Cardiac muscle cell (in vitro differentiated cells and primary cell): ENCODE measurements at places on chromosomes 3 and 15. TPM values are rescaled to one million over a fixed set of nuclear protein-coding genes. Genes with fewer than 3 reads are reported as not detected.
A peak's percentile ranks its signal among the peaks of the same experiment; 100 is the strongest.

Gene ARIH1
- 132 and 163 TPM in 2 replicates for polyA plus RNA-seq

Gene DBR1
- 11.3 and 14.9 TPM in 2 replicates for polyA plus RNA-seq

Gene CLSTN2
- polyA plus RNA-seq = 3.5 and 5.9 TPM in 2 replicates

Gene CHRNA7
- polyA plus RNA-seq = 4.1 and 5.2 TPM in 2 replicates

Gene INAFM2
- polyA plus RNA-seq = 186 and 330 TPM in 2 replicates

Gene ATP13A4
- 1.0 TPM in 1 of 2 replicates, not detected in the other for polyA plus RNA-seq

Gene TIGIT
- polyA plus RNA-seq = not detected in 2 replicates

Gene CEP19
- polyA plus RNA-seq = 8.2 and 9.3 TPM in 2 replicates

Gene ALCAM
- 15.3 and 22.8 TPM in 2 replicates for polyA plus RNA-seq

Gene KIF15
- 2.7 and 3.0 TPM in 2 replicates for polyA plus RNA-seq

Gene SNAP23
- polyA plus RNA-seq = 17.8 and 31.2 TPM in 2 replicates

GRCh38 chr3:108546247-108546646 lies 35.9 kb upstream of the MYH15 start:
- DNase-seq = no peak

DNA sequence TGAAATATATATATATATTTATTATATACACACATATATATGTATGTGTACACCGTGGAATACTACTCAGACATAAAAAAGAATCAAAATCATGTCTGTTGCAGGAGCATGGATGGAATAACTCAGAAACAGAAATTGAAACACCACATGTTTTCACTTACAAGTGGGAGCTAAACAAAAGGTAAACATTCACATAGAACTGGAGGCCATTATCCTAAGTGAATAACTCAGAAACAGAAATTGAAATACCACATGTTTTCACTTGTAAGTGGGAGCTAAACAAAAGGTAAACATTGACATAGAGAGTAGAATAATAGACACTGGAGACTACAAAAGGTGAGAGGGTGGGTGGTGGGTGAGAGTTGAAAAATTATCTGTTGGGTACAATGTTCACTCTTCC lies 171.5 kb upstream of the GOLIM4 start:
- no peak for DNase-seq

DNA sequence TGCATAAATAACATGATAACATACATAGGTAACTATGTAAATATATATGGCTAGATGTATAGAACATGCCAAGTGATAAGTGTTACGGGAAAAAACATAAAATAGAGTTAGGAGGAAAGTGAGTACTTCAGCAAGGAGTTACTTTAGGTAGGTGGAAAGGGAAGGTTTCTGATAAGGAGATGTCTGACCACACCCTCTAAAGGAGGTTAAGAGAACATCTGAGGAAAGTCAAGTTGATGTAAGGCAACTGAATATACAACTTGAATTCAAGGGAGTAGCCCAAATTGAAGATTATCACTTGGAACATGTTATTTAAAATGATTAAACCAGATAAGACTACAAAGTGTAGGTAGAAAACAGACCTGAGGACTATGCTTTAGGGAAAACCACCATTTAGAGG lies 13.8 kb downstream of the PIERCE2 start:
- no peak for DNase-seq

GRCh38 chr3:134294302-134295280 lies 43.9 kb upstream of the RYK start:
- DNase-seq = no peak

DNA sequence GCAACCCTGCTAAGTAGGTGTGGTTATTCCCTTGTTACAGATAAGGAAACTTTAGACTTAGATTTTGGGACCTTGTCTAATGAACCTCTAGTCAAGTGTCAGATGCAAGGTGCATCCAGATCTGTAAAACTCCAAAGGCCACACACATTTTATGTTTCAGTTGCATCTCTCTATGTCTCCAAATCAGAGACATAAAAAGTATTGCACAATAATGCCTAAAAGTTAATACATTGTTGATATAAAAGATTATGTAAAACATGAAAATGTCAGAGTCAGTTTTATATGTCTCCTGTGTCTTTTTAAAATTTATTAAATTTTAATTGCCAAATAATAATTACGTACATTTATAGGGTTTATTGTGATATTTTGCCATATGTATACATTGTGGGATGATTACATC lies 408.5 kb downstream of the NTRK3 start:
- no peak for DNase-seq

DNA sequence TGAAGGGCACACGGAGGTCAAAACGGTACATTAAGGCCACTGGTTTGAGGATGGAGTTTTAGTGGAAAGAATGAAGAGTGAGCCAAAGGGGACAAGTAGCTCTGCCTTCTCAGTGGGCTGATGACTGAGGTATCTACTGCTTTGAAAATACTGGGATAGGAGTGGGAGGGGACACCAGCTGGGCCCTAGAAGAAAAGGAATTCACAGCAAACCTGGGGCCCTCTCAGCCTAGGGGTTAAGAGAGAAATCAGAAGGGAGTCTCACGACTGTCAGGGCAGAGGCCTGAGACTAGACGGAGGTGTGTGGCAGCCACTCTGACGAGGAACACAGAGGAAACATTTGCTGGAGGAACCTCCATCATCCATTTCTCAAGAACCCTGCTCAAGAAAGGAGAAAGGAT lies 75.1 kb downstream of the TNIK start:
- DNase-seq = no peak

GRCh38 chr3:161187046-161187445 lies 34.1 kb upstream of the NMD3 start:
- DNase-seq = no peak

DNA sequence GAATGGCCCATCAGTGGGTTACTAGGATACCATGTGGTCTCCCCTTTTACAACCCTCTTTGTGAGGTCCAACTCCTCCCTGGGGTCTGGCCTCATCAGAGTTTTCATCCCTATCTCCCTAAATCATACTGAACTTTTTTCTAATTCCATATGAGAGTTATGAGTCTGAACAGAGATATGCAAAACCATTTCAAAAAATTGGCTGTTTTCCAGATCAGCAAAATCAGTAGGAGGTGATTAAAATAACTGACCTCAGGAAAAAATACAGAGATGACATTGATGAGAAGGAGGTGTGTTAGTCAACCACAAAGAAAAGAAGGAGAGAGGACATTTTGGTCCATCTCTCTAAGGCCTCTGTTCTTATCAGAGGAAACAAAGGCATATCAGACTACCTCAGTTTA lies 200.8 kb upstream of the CFAP20DC start:
- DNase-seq = no peak

GRCh38 chr3:194220901-194221326 lies 85.0 kb downstream of the HES1 start:
- no peak for DNase-seq

DNA sequence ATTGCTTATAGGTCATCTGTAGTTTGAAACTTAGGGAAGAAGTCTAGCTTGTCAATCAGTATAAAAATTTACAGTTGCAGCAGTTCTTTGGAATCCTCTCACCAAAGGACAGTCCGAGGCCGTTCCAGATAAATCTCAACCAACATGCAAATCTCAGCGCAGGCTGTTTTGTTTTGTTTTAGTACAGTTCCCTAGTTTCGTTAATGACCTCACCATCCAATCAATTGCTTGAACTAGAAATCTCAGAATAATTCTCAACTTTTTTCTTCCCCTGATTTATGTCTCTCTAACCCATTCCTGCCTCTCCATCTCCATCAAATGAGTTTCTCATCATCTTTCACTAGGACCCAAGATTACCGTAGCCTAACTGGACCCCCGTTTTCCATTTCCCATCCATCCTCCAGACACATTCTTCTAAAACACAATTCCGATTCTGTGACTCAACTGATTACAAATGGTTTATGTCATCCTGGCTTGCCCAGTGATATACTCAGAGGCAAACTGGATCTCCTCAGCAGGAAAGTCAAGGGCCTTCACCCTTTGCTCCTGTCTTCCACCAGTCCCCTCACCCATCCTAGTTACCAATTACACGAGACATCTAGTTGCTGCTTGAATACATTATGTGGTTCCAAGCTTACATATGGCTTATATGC lies 1.3 kb downstream of the SMCO1 start:
- DNase-seq = peak; percentile 42

DNA sequence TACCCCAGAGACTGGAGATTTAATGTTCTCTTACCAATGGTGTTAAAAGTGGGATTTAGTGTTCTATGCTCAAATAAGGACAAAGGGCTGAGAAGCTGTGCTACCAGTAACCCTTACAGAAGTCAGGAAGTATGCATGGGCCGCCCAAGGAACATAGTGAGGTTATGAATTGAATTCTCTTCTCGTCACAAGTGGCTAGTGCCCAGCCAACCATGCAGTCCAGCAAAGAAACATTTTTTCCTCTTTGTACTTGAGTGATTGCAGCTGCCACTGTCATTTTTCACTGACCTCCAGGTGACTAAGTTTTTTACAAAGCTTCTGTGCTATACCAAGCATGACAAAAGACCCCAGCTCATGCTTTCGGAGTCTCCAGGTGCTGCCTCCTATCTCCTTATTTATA lies 110.6 kb upstream of the DCBLD2 start:
- peak; percentile 11 for DNase-seq

GRCh38 chr3:181860235-181860634 lies 148.5 kb downstream of the SOX2 start:
- DNase-seq = no peak

GRCh38 chr3:66910266-66911055 lies 87.6 kb upstream of the KBTBD8 start:
- no peak for DNase-seq

DNA sequence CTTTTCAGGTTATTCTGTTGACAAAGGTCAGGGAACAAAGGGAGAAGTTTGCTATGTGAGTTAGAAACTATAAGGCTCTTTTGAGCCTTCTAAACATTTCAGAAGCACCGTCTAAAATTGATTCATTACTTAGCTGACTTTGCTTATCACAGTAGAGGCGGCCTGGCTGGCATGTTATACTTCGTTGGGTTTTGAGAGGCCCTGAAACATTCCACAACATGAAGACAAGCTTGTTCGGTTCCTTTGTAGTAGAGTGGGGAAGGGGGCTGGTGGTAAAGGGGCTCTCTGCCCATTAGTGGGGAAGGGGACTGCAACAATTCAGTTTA lies 23.6 kb downstream of the ZBTB38 start:
- DNase-seq = no peak

DNA sequence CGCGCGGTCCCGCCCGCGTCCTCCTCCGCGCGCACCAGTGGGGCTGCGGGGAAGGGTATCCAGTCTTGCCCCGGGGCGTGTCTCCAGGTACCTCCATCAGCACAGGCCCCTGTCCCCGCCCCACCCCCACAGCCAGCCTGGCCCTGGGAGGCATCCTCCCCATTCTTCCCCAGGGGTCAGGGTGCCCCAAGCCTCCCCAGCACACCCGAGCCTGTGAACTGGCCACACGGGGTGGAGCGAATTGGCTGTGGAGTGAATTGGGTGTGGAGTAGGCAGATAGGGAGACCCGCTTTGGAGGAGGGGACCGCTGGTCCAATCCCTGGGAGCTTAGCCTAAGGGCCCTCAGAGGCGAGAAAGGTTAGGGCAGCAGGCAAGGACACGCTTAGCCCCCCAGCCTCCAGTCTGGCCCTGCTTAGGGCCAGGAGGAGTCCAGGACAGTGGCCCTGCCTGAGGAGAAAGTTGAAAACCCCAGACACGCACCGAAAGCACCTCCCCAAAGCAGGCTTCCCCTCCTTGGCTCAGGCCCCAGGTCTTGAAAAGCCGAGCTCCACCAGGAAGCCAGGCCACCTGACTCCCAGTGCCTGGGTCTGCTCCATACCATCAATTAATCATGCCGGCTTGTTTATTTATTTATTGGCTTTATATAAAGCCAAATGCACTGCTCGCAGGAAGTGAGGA lies 107.7 kb upstream of the SLC6A11 start:
- no peak for DNase-seq

GRCh38 chr3:48268936-48269561 lies 28.1 kb downstream of the ZNF589 start:
- DNase-seq = peak; percentile 18

DNA sequence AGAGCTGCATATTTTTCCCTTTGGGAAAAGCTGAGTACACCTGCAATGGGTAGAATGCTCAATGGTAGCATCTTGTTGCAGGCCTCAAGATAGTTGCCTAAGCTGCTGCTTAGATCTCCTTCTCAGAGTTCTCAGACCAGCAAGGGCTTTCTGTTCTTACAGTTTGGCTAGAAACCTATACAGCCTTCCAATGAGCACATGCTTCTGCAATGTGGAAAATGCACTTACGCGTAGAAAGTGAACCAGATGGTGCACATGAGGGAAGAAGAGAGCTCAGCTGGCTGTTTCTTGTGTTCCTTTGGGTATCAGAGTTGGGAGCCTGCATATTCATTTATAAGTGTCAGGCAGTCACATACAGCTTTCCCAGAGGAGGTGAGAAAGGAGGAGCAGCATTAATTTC lies 136.4 kb downstream of the B3GALNT1 start:
- DNase-seq = no peak

DNA sequence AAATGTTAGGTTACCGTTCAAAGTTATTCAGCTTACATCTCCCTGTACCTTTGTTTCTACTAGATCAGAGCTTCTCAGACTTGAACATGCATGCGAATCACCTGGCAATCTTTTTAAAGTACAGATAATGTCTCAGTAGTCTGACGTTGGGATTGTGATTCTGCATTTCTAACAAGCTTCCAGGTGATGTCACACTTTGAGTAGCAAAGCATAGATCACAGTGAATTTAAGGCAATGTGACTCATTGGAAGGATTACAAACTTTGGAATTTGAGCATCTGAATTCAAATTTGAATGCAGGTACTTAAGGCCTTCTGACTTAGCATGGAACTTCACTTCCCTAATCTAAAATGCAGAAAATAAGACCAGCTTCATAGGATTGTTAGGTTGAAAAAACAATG lies 10.8 kb upstream of the ZMAT3 start:
- no peak for DNase-seq

DNA sequence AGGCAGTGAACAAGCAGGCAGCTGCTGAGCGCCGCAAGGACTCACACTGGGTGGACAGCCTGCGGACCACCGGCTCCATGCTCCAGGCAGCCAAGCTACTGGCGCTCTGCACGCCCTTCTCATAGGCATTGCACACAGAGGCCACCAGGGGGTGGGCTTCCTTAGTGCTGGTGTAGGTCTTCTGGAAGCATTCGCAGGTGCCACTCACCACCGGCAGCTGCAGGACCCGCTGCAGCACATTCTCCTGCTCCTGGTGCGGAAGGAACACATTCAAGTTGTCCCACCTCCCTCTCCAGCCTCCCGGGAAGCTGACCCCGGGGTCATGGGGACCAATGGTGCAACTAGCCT lies 6.0 kb downstream of the PLIN1 start:
- peak; percentile 69 for DNase-seq

DNA sequence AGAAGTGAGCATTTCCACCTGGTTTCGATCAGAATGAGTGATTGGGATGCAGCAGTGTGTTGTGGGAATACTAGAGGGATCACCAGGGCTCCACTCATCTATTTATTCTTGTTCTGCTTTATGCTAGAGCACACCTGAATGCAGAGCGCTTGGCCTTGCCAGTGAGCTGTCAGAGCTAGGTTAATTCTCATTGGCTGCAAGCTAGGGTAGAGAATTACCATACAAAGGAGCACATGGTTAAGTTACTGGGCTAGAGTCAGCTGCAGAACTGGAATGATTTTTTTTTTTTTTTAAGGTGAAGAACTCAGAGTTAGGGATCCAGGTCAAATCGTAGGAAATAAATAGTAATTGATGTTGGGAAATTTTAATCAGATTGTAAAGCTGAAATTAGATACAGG lies 8.8 kb downstream of the EIF2AK4 start:
- DNase-seq = no peak

GRCh38 chr3:196323691-196324090 lies 5.7 kb upstream of the DYNLT2B start:
- DNase-seq = peak; percentile 54
